ENCODE measurements at places on chromosomes 2 and 18.
A peak's percentile ranks its signal among the peaks of the same experiment; 100 is the strongest.

GRCh38 chr2:136207030-136207623 lies 89.2 kb upstream of the CXCR4 start:
- no peak for DNase-seq

DNA sequence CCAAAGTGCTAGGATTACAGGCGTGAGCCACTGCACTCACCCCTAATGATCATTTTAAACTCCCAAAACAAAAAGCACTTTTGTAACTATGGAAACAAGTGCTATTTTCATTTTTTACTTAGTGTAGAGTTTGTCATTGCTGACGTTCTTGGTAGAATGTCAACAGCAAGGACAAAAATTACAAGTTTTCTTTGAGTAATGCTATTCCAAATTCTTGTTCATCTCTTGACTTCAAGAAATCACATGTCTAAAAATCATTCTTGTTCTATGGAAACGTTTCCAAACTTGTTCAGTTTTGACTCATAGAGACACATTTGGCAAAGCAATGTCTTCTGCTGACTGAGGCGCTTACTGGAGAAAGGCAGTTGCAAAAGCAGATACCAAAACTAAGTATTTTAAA lies 82.6 kb downstream of the MBP start:
- no peak for DNase-seq

DNA sequence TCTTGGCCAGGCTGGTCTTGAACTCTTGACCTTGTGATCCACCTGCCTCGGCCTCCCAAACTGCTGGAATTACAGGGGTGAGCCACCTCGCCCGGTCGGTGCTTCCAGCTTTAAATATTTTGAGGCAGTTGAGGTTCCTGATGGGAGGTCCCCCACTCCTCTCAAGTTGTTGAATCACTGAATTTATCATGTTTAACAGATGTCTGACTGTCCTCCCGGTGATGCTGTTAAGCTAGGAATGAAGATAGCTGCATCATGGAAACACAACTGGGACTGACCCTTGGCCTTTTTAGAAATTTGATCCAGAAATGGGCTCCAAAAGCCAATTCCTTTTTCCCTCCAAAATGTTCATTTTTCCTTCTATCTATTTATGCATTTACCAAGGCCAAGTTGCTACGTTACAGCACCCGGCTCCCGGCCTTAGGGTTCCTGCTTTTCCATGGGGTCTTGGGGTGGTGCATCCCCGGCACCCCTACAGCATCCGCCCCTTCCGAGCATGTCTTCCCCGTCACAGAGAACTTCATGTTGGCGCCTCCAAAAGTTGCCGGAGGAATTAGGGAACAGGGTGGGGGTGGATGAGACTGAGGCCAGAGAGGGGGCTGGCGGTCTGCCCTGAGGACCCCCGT lies 43.9 kb downstream of the PAX8 start:
- DNase-seq: no peak

- no peak for DNase-seq
These were observed 141.1 kb downstream of the EIPR1 start for GRCh38 chr2:3236300-3237045.

DNA sequence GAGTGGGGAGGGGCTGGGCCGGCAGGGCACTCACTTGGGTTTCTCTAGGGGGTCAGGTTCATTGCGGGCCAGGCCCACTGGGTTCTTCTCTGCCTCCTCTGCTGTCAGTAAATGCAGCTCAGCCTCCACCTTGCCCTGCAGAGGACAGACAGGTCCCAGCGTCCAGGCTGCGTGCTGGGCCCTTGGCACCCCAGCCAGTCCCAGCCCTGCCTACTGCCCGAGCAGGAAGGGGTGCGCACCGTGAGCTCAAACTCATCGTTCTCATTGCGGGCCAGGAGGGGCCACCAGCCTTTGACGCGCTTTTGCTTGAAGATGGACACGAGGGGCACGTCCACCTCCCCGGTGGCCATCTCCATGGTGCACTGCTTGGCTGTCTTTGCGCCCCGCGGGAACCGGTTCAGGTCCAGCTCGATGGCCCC lies 17.3 kb downstream of the OTOF start:
- DNase-seq: no peak

- DNase-seq: no peak
These were observed 393.1 kb upstream of the PIK3C3 start for GRCh38 chr18:41561961-41562360.

DNA sequence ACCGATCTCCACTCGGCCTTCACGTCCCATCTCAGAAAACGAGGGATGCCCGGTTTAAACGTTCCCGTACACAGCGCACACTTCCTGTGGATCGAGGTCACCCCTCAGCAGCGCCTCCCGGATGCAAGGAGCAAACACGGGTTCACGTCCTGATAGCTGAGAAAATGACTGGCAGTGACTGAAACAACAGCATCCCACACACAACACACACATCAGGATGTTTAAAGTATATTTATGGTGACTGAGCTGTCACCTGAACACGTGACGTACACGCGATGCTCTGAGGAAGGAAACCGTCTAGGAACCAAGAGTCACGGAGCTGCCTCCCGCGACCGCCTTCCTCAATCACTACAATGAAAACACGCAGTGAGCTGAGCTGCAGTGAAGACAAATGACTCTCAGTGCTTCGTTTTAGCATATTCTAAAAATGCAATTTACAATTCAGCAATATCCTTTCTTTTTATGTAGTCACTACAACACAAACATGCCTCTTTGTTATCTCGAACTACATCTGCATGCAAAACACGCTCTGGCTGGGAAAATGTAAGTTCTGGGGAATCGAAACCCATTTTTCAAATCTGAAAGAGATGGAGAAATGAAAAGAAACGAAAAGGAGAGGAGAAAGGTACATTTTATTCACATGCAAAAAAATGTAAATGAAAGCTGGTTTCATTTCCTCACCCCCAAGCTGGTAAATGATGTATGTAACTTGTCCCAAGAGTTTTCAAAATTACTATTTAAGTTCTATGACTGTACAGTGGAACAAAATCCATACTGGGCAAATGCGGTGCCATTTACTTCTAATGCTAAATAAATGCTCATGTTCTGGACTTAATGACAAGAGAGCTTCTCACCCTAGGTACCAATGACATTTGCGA lies 19.8 kb downstream of the HDAC4 start:
- DNase-seq: peak; percentile 74

DNA sequence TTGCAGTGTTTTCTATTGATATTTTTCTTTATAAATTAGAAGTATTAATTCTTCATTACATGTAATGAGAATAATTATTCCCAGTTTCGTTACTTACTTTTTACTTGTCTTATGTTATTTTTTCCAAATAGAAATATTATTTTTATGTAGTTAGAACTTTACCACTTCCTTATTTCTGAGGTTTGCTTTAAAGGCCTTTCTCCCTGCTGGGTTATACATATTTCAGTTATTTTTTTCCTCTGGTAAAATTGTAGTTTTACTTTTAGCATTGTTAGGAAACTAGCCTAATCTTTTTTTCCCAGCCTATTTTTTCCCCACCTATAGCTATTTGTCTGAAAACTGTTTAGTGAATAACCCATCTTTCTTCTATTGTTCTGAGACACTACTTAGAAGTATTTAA lies 17.1 kb downstream of the RNF144A start:
- no peak for DNase-seq

DNA sequence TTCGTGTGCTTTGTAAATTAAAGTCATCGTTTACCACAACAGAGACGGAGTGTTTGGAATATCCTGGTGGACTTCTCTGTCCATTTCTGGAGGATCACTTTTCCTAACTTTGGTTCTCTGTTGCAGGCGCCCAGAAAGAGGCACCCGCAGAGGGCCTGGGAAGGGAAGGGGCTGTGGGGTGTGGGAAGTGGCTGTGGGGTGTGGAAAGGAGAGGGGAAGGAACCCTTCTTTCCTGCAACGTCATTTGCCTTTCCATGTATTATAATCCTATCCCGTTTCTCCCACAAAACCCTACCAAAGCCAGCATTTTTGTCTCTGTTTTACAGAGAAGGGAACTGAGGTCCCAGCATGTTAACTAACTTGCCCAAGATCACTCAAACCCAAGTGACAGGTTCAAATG lies 210.0 kb downstream of the KLHL29 start:
- DNase-seq: no peak

GRCh38 chr2:163466331-163467250 lies 269.2 kb downstream of the FIGN start:
- no peak for DNase-seq

DNA sequence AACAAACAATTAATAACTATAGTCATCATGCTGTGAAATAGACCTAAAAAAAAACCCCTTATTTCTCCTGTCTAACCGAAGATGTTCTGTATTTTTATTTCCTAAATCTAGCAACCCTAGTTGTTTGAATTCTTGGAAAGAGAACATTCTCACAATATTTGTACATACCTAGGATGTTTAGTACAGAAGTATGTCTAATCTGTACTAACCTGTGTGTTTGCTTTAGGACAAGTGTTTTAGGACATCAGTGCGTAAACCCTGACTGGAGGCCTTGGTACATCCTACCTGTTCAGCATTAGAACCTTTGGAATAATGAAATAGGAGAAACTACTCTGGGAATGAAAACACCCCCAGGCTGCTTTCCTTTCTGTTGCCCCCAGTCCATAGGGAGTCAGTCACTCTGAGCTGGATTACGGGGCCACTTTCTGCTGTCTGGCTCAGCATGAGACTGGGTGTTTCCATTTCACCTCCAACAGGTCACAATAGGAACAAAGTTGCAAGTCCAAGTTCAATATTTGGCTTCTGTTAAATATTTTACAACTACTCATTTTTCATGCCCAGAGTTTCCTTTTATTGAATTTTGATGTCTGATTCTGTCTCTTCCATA lies 114.7 kb downstream of the MTX2 start:
- no peak for DNase-seq

DNA sequence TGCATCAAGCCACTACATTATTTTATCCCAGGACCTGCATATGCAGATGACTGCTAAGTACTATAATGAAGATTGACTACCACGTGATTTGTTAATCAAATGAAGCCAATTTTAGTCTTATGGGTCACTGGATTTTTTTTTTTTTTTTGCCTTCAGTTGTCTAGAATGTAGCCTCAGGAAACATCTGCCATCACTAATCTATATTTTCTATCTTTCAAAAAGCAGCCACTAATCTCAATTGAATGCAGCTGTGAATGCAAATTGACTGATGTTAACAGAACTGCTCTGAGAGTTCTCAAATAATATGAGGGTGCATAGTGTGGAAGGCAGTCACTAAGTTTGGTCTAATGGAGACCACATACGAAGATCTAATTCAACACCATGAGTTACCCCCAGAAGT lies 106.3 kb downstream of the ABCA12 start:
- no peak for DNase-seq

DNA sequence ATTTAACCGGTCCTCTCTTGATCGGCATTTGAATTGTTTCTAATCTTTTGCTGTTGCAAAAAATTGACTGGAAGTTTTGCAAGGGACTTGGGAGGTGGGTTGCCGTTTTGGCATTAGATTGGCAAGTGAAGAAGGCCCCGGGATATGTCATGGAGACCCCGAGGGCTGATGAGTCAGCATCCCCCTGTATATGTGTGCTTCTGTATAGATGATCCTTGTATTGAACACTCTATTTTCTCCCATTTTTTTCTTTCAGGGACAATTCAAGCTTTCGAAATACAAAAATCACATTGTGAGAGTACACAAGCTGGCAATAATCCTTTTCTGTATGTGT lies 30.1 kb downstream of the EIF4E2 start:
- DNase-seq: no peak

DNA sequence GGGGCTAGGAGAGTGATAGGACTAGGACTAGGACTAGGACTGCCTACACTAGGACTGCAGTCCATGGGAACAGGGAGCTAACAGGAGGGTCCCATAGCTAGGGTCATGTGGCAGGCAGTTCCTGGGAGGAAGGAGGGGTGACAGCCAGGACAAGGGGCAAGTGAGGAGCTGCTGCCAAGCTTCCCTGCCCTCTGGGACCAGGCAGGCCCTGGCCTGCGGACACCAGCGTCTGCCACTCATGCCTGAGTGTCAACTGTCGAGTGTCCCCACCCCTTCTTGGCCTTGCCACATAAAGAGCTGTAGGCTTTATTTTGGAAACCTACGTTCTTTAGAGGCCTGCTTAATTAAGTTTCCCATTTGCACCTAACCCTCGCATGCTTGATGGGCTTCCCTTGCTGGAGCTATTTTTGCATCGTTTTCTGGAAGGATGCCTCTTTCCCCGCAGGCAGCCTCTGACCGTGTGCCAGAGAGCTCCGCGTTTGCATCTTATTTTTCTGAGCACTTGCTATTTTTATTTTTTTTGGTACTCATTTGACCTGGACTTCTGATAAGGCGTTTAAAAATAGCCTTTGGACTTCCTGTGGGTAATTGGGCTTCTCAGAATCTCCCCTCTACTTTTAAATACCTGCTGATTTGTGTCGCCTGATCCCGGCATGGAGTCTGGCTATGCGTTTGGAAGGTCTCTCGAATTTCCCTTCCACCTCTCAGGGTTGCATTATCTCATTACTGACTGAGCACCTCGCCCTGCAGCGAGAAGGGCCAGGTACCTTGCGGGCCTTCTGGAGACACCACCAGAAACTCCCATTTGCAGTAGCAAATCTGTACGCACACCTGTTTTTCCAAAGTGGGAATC lies 66.4 kb downstream of the SH3RF3 start:
- DNase-seq: no peak

- DNase-seq: peak; percentile 47
These were observed 2.4 kb upstream of the AAK1 start for GRCh38 chr2:69645921-69646320.

GRCh38 chr2:140164449-140164848 lies 1384.3 kb upstream of the NXPH2 start:
- DNase-seq: no peak

DNA sequence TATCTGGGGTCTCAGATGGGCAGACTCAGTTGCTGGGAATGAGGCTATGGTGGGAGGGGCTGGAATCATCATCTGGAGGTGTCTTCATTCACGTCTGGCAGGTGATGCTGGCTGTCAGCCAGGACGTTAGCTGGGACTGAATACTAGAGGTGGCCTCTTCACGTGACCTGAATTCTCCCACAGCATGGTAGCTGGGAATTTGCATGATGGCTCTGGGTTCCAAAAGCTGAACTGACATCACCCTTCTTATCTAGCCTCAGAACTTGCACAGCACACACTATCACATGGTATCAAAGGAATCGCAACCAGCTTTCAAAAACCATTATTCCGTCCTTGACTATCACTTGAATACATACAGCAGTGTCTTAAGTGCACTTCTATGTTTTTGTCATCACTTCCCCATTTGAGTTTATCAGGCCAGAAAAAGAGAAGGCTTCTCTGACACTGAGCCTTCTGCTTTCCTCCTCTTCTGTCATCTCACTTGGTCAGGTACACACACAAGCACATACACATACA lies 53.0 kb upstream of the LRP2 start:
- DNase-seq: no peak

GRCh38 chr2:204914708-204915107 lies 369.4 kb downstream of the PARD3B start:
- DNase-seq: no peak

GRCh38 chr2:231696004-231696367 lies 12.3 kb upstream of the PTMA start:
- no peak for DNase-seq

DNA sequence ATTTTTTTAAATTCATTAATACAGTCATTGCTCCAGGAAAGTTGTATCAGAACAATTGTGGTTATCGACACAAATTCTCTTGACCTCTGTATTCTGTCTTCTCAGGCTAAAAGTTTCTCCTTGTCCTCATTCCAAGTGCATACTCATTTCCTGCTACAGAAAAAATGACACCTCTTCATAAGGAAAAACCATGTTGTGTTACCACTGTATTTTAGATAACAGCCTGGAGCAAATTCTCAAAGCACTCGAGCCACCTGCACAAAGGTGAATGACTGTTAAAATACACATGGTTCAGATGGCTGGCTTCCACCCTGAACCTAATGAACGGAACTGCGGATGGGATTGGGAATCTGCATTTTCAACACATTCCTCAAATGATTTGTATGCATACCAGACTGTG lies 586.5 kb downstream of the EPHA4 start:
- no peak for DNase-seq

GRCh38 chr18:24112874-24113615 lies 25.8 kb upstream of the CABYR start:
- DNase-seq: no peak
